ENCODE measurements at places on chromosomes 16 and 17.

- DNase-seq: no peak
These were observed 317.7 kb downstream of the MAF start for GRCh38 chr16:79282806-79283205.

DNA sequence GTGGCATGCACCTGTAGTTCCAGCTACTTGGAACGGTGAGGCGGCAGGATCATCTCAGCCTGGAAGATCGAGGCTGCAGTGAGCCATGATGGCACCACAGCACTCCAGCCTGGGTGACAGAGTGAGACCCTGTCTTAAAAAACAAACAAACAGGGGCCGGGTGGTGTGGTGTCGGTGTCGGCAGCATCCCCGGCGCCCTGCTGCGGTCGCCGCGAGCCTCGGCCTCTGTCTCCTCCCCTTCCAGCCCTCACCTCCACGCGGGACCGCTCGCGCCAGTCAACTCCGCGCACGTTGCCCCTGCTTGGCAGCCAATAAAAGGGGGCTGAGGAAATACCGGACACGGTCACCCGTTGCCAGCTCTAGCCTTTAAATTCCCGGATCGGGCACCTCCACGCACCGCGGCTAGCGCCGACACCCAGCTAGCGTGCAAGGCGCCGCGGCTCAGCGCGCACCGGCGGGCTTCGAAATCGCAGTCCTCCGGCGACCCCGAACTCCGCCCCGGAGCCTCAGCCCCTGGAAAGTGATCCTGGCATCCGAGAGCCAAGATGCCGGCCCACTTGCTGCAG, 204.7 kb downstream of the CDRT15L2 start:
- DNase-seq: no peak

GRCh38 chr17:2749784-2750181, 331 bp upstream of the CCDC92B start:
- peak; percentile 66 for DNase-seq

DNA sequence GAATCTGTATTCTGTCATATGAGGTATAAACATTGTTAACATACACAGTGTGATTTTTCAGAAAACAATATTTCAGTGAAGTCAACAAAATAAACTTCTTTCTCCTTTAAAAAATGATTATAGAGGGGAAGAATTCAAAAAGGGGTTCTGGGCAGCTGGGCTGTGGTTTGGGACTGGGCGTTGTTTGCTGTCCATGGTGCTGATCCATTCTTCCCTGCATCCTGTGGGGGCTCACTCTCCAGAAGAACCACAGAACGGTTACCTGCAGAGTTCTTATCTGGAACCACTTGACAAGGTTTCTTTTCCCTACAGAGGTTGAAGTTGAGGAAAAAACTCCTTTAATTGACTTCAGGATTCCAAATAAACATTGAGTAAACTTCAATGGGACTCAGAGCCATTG, 1091.0 kb downstream of the CDH8 start:
- no peak for DNase-seq

DNA sequence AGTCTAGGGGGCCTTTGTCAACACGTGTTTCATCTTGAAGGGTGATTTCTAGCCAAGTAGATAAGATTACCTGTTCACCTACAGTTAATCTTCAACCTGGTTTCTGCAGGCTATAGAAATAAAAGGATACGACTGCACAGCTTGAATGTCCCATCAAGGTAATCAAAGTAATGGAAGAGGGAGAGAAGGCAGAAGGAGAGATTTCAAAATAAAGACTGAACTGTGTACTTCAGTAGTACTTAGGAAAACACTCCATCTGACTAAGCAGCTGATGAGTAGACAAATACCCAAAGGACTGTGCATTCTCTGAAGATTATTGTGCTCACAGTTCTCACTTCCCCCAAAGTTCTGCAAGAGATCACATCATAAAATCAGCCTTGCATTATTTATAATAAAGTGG, 5.8 kb upstream of the RFFL start:
- peak; percentile 37 for DNase-seq

- DNase-seq: no peak
These were observed 7.9 kb downstream of the NAT9 start for GRCh38 chr17:74768069-74768762.

GRCh38 chr16:55842369-55843104, 9.6 kb upstream of the CES1 start:
- peak; percentile 79 for DNase-seq

DNA sequence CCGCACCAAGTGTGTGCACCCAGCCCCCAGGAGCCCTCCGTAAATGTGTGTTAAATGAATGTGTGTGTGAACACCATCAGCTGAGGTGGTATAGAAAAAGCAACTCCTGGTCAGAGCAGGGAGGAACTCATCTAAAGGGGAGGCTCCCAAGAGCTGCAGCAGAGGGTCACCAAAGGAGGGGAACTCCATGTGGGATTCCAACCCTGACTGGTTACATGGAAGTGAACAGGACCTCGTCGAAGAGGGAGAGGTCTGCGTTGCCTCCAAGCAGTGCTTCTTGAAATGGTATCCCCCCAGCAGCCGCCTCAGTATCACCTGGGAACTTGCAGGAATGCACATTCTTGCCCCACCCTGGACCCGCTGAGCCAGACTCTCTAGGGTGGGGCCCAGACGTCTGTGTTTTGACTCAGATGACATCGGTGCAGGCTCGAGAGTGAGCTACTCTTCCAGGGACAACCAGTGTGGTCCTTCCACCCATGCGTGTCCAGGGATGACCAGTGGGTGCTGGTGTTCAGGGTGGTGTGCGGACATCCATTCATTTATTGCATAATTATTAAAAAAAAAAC, 30.8 kb downstream of the ADCY9 start:
- no peak for DNase-seq

GRCh38 chr16:56631832-56632155, 665 bp upstream of the MT1M start:
- no peak for DNase-seq

- no peak for DNase-seq
These were observed 18.2 kb downstream of the NLRC5 start for GRCh38 chr16:57007530-57007929.

DNA sequence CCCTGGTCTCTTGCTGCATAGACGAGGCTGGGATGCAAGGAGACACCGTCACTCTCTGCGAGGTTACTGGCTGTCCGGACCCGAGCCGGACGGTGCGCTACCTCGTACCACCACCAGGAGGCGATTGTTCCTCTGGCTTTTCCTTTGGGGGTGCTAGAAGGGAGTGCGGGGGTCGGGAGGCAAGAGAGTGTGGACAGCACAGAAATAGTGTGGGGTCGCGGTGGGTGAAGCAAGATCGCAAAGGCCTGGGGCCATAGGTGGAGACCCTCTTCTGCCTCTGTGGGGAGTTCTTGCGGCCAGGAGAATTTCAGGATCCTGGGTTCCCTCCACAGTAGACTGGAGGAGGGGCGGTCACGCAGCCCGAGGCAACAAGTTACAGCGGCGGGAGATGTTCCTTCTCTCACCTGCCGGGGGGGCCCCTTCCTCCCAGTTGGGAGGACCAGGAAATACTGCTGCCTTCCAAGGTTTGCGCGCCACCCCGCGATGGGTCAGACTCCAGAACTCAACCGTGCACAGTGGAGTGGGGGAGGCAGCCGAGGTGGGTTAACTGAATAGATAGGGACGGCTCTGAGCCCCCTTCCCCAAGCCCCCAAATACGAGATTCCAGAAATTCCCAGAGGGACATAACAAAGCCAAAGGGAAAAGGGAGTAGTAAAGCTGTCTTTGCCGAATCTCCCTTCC, 6.9 kb downstream of the PHOSPHO1 start:
- DNase-seq: peak; percentile 76

DNA sequence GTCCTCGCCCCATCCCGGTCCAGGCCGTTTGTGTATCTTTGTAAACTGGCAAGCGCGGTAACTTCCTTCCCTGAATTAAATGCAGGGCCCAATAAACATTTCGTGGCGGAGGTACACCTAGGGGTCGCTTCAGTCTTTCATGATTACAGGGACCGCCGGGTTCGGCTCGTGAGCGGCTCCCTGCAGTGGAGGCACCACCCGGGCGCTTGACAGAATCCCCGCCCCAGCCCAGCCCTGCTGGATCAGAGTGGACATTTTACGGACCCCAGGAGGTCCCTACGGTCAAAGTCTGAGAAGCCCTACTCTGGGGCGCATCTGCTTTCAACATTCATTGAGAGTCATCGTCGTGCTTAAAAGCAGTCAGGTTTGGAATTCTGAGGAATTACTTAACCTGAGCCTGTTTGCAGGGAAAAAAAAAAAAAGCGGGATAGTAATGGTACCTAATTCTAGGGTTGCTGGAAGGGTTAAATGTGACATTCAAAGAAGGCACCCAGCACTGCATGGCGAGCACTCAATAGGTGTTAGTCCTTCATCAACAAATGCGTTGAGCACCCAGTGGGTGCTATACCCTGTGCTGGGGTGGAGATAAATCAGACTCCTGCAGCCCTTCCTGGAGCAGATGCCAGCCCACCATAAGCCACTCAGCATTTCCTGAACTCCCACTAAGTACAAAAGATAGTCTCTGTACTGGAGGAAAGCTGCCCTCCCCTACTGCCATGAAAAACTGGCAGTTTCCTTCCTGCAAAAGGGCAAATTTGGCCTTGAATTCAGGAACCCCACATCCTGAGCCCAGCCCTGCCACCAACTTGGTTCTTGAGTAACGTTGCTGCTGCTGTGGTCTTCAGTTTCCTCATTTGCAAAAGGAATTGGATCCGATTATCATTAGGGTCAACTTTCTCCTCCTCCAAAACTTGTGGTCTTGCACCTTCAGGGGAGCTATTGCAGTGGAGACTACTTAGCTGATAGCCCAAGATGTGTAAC, 658 bp upstream of the DUSP3 start:
- peak; percentile 65 for DNase-seq

- DNase-seq: no peak
These were observed 41.1 kb downstream of the BAHCC1 start for GRCh38 chr17:81436294-81436849.

GRCh38 chr16:85698935-85699558, 10.3 kb upstream of the GINS2 start:
- no peak for DNase-seq

DNA sequence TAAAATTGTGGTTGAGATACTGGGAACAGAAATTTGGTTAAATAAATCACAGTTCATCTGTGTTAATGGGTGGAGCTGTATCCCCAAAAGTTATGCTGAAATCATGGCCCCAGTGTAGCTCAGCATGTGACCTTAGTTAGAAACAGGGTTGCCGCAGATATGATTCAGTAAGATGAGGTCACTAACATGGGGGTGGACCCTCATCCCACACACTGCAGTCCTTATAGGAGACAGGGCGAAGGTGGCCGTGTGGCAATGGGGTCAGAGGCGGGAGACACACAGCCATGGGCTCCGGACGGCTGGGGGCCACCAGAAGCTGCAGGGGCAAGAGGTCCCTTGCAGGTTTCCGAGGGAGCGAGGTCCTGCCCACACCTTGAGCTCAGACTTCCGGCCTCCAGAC, 10.7 kb downstream of the GALNS start:
- peak; percentile 92 for DNase-seq

GRCh38 chr16:85261657-85262557, 149.6 kb upstream of the CIBAR2 start:
- DNase-seq: peak; percentile 17

- peak; percentile 83 for DNase-seq
These were observed 18.1 kb upstream of the RAB11FIP4 start for GRCh38 chr17:31373150-31374093.

- DNase-seq: peak; percentile 77
These were observed 1.1 kb upstream of the ZNF200 start for GRCh38 chr16:3235856-3236669.

DNA sequence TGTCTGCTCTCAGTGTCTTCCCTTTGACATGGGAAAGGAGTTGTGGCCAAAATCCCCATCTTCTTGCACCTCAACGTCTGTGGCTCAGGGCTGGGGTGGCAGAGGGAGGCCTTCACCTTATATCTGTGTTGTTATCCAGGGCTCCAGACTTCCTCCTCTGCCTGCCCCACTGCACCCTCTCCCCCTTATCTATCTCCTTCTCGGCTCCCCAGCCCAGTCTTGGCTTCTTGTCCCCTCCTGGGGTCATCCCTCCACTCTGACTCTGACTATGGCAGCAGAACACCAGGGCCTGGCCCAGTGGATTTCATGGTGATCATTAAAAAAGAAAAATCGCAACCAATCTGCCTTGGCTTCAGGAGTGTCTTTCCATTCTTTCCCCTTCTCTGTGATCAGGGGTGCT, 918 bp upstream of the MRM1 start:
- no peak for DNase-seq

GRCh38 chr17:79950306-79950705, 85.4 kb downstream of the TBC1D16 start:
- no peak for DNase-seq

DNA sequence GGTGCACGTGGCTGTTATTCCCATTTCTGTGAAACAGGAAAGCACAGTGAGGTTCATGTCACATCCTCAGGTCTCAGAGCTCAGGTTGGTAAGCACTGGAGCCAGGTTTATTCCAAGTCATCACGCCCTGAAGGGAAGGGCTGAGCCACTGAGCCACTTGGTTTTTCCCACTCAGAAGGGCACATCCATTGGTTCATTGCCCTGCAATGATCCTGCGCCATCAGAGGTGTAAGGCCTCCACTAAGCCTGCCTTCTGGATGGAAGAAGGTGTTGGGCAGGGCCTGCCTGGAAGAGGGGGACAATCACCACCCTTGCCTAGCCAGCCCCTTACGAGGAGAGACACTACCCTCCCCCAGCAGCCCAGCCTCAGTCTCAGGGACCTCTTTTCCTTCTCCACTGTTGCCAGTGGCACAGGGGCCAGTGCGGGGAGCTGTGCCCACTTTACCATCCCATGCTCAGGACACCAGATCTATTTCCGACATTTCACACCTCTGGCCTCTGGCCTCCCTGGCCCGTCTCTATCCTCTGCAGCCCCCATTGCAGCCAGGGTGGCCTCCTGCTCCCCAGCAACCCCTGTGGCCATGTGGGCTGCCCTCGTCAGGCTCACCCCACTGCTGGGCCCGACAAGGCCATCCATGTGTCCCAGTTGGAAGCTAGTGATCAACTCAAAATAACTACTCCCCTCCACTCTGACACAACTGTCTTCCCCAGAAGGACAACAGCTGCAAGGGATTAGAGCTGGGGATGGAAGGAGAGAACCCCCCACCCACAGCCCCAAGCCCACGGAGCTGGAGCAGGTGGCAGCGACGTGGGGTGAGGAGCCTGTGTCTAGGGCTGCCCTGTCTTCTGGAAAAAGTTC, 29.9 kb downstream of the CFAP20 start:
- no peak for DNase-seq

DNA sequence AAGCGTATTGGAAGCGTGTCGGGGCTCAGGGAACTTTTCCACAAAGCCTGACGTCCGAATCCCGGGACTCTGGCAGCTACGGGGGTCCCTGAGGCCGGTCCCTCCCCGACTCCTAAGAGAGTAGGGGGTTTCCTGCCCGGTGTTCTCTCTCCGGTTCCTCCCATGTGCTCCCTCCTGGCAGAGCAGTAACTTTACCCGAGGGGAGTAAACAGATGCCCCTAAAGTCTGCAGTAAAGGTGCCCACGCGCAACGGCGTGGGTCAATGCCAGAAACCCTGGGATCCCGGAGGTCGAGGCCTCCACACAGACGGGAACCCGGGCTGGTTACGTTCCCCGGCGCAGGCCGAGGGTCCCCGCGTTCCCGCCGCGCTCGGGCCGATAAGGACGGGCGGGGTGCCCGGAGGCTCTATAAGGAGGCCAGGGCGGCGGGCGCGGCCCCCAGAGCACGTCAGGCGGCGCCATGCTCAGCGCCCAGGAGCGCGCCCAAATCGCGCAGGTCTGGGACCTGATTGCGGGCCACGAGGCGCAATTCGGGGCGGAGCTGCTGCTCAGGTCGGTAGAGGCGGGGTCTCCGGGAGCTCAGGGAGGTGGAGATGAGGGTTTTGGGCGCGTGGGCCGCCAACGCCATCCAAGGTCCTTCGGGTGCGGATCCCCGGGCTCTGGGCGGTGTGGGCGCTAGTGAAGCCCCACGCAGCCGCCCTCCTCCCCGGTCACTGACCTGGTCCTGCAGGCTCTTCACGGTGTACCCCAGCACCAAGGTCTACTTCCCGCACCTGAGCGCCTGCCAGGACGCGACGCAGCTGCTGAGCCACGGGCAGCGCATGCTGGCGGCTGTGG, at the start of gene HBM:
HBM (plus strand) TSS at position 440 of the 836 bp plus-strand sequence; CDS start at position 460, 20 bp downstream.
- no peak for DNase-seq
